Adrenal gland (tissue), 19 donors: ENCODE measurements at places on chromosomes 2 and 18. TPM values are rescaled to one million over a fixed set of nuclear protein-coding genes. Genes with fewer than 3 reads are reported as not detected.

Gene UGT1A8
- total RNA-seq = not detected

DNA sequence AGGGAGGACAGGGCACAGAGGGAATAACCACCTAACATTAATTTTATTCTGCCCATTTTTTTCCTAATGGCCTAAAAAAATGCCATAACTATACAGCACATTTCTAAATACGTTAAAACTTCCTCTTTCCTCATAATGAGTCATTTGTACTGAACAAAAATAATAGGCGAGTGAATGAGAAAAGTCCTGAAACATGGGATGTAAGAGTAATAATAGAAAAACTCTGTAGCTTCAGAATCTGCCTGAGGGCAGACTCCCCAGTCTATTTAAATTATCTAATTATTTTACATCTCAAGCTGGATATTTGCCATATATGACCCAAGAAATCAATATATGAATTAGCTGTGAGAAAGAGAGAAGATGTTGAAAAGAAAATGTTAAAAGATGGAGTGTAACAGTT lies 285.1 kb downstream of the TMX3 start:
- DNase-seq = no peak

Gene ATP6V1C2
- total RNA-seq = 0.94 TPM

DNA sequence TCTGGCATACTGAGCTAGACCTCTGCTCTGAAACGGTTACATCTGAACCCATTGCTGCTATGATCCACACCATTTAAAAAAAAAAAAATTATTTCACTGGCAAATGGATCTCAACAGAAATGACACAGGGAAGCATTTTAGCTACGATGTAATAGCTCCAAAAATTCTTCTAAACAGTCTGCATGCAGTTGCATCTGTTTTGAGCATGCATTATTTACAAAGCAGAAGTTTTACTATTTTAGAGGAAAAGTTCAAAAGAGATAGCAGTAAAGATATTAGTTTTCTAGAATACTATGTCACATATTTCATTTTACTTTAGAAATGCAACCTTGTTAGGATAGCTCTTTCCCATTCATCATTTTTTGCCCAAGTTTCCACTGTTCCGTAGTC lies 265.7 kb downstream of the MEIS1 start:
- no peak for DNase-seq

- no peak for DNase-seq
Observed at GRCh38 chr2:232908695-232909094, 38.6 kb downstream of the SNORC start.

- DNase-seq = no peak
Observed at GRCh38 chr2:12970861-12971260, 254.1 kb downstream of the TRIB2 start.

DNA sequence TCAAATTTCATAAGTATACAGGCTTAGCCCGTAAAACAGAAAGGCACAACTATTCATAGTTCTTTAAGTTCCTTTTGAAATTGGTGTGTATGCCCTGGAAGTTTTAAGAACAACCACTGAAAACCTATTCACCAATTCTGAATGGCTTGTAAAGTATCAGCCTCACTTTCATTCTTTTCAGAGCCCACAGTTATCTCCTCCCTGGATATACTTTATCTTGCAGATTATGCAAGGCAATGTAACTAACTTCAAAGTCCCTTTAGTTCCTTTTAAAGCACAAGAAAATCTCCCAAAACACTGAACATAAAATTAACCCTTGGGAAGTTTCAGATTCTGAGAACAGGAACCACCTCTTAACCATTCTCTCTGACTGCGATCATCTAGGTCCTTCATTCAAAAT lies 1.1 kb downstream of the STRN start:
- DNase-seq = no peak

- DNase-seq = no peak
Observed at GRCh38 chr18:44638034-44638540, 42.6 kb upstream of the SETBP1 start.

DNA sequence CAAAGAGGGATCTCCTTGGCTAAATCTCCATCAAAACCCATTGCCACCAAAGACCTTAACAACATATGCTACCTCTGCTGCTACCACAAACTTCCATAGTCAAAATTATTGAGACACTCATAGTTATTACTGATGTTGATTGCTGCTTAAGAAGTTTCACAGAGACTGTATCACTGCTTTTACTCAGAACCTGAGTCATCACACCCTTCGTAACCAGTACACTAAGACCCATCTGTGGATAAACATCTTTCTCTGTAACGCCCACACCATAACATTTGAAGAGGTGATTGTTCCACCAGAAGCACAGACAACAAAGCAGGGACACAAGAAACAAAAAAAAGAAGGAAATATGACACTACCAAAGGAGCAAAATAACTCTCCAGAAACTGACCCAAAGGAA lies 1563.1 kb downstream of the LRP1B start:
- DNase-seq = no peak

DNA sequence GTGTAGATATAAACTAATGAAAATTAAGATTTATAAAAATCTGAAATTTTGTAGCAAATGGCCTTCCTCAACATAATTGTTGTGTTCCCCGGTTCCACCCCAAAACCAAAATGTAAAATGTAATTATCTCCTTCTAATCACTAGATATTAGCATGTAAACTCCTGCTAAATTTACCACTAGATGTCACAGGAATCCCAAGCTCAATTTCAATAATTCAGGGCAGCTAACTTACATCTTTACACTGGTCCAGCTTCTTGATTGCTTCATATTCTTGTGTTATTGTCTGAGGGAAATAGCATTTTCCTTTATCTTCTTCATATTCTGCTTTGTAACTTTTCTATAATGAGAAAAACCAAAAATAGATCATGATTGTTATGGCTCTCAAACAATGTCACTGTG lies 42.6 kb downstream of the NEB start:
- no peak for DNase-seq

DNA sequence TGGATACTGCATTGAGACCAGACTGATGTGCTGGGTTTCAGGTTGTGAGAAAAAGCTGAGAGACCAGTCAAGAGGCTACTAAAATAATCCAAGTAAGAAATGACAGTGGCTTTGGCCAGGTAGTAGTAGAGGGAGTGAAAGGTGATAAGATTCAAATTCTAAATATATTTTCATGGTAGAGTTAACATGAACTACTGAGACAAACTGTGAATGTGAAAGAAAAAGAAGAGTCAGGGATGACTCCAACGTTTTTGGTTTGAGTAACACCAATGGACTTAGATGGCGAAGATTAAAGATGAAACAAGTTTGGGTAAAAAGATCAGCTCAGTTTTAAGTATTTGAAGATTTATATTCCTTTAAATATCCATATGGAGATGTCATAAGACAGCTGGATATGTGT lies 209.4 kb downstream of the ZEB2 start:
- DNase-seq = no peak

GRCh38 chr2:219836647-219837177 lies 209.3 kb downstream of the SLC4A3 start:
- no peak for DNase-seq

Gene TCF23
- under 0.01 TPM for total RNA-seq

GRCh38 chr18:74353169-74353775 lies 37.6 kb downstream of the C18orf63 start:
- DNase-seq = peak; percentile 53

DNA sequence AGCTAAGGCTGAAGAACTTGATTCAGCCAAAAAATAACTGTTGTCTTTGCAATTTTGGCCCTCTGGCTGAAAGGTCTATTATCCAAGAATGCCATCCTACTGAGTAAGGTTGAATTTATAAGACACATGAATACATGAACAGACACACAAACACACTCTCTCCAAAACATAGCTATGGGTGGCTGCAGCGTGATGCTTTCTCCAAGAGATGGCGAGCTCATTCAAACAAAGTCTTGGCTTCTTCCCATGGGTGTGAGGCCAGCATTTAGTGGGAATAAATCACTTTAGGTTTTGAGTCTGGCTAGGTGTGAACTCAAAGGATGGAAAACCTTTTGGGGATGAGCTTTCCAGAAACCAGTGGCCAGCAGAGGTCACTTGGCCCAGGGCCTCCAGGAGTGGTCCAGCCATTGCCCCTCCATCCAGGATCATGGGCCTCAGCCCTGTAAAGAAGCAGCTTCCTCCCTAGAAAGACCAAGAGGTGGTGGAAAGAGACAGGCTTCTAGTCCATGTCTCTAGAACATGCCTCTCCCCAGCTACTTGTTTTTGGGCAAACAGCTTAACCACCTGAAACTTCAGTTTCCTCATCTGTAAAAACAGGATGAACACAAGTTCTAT lies 11.0 kb upstream of the OSR1 start:
- no peak for DNase-seq

DNA sequence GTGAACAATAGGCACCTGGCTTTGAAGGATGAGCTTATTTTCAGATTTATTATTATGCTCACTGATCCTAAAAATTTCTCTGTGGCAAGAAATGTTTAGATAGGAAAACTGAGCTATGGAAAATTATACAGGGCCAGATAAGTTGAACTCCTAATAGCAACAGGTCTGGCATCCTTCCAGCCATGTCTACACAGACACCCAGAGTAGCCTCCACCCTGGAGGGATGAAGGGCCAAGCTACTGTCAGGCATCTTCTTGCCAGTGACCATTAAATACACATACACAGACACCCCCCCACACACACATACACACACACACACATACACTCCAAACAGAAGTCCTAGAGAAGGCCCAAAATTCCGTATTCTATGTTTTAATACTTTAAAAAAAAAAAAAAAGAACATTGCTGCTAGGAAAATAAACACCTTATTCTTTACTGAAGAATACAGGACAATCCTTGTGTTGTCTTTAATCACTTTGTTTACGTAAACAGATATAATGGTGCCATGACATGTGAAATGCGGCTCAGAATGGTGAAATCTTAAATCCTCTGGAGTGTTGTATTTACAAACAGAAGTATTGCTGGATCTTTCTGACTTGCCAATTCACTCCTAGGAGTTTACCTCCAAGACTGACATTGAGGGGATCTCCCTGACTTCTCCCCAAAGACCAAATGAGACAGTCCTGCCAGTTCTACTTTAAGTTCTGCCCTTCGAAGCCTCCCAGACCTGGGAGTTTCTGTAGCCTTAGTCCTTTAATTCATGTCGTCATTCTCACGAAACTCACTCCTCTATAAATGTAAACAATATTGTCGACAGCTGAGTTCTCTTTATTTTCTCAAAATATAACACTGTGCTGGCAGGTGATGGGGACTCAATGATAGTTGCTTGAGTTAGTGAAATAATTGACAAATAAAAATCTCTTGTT lies 163.1 kb downstream of the ANTXR1 start:
- no peak for DNase-seq

Gene NT5DC4
- not detected for total RNA-seq

DNA sequence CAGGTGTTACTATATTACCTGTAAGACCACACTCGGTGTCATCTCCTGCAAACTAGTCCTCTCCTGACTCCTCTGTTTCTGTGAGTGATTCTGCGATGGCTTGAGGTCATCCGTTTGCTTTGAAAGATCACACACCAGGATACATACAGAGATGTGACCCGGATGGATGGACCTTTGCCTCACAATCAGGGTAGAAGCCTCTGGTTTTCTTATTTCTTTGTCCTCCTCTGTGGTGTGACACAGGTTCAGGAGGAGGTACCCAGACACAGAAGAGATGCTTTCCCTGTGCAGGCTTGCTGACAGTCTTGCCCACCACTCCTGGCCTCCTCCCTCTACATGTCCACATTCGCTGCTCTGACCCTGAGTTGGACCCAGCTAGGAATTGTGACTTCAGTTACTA lies 34.6 kb downstream of the PSD4 start:
- DNase-seq = no peak

GRCh38 chr18:3623769-3624545 lies 174.0 kb downstream of the TGIF1 start:
- peak; percentile 87 for DNase-seq

- DNase-seq = no peak
Observed at GRCh38 chr2:223735659-223736244, 101.6 kb downstream of the AP1S3 start.

Gene CCNYL1
- total RNA-seq = 11.6 TPM

GRCh38 chr2:155035308-155035707 lies 336.8 kb downstream of the KCNJ3 start:
- no peak for DNase-seq

Gene MC5R
- total RNA-seq = not detected

Gene CKAP2L
- total RNA-seq = 1.1 TPM

Gene CD207
- total RNA-seq = not detected

Gene PTH2R
- total RNA-seq = not detected

Gene UGT1A10
- total RNA-seq = not detected

Gene PLEKHH2
- total RNA-seq = 5.3 TPM

Gene NEURL3
- total RNA-seq = not detected

GRCh38 chr18:6745504-6746031 lies 16.1 kb downstream of the ARHGAP28 start:
- DNase-seq = no peak

Gene NMUR1
- total RNA-seq = 0.83 TPM

DNA sequence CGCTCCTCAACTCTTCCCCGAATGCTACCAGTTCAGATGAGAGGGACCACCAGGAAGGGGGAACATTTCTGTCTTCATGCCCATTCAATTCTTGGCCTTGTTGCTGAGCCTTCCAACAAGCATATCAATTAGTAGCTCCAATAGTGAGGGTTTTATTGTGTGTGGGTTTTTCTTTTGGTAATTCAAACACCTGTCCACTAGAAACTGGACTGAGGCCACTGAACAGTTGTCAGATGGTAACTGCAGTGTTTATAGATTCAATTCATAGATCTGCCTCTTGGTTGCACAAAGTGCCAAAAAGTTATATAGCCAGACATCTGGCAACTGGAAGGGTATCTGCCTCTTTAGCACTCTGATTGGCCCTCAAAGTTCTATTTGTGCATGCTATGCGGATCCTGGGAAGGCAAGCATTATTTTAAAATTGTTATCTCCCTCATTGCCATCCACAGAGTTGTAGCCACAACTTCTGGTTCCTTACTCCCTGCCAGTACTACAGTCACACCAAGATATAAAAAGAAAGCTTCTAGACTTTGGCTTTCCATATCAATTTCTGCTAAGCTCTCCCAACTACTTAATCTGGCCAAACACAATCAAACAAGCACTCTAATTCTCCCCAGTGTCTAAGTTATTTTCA lies 83.3 kb upstream of the ZNF521 start:
- no peak for DNase-seq

DNA sequence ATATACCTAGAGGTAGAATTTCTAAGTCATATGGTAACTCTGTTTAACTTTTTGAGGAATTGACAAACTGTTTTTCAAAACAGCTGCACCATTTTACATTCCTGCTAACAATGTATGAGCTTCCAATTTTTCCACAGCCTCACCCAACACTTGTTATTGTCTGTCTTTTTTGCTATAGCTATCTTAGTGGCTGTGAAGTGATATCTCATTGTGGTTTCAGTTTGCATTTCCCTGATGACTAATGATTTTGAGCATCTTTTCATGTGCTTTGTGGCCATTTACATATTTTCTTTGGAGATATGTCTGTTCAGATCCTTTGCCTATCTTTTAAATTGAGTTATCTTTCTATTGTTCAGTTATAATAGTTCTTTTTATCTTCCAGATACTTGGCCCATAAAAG lies 273.8 kb downstream of the AGPS start:
- DNase-seq = no peak
